Inflammatory macrophage treated with lipopolysaccharide for 1 hour (primary cell): ENCODE measurements at places on chromosomes 3 and 15.

DNA sequence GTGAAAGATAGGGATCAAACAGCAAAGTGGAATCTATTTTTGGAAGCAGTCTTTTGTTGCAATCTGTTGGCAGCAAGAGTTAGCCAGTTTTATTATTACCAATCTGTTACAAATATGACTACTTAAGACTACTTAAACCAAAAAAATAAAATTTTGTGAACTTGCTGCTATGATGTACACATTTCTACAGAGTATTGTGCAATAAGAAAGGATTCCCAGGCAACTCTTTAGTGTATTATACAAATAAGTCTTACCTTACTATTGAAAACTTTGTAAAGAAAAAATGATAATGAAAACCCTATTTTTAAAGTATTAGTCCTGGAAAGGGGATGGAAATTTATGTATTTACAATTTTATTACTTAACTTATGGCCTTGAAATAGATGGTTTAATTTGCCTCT, 44.7 kb downstream of the CADM2 start:
- DNase-seq: no peak

DNA sequence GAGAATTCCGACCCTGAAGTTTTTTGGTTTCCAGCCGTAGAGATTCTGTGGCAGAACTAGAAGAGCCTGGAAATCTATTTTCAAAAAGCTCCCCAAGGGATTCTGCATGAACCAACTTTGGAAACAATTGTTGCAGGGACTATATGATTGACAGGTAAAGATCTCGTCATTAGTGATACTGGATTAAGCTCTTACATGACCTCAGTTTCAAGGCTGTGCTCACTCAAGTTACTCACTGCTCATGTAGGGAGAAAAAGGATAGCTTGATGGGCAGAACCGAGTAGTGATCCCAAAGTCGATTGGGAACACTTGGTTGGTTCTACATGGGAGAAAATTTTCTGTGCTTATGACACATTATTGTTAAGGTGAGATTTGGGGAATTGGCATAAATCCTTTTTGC, 142.3 kb upstream of the RASGRP1 start:
- DNase-seq: no peak

GRCh38 chr3:99681512-99681911, 43.1 kb downstream of the COL8A1 start:
- DNase-seq: no peak

DNA sequence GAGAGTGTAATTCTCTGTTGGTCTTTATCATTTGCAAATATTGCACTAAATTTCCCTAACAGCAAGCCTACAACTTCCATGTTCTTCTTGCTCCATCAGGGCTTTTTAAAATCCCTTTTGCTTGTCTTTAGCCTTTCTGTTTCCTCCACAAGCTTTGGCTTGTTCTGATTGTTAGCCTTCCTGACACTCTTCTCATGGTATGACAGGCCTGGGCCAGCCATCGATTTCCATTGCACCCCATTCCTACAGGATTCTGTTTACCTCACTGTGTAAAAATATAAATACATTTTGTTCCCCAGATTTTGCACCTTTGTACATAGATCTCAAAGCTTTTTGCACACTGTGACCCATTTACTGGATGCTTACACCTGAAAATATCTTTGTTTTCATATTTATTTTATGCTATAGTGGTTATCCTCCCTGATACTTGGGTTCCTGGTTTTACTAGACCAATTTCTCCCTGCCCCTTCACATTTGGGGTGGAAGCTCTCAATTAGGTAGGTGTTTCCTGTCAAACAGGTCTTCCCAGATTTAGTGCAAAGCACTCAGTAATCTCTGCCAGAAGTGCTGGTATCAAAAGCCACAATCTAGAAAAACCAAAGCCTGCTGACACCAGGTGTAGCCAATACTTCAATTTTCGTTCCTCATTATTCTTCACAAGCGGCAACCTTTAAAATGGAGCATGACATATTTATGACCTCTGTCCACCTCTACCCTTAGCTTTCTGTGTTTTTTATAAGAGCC, 57.9 kb upstream of the PPP2R3A start:
- DNase-seq: no peak

DNA sequence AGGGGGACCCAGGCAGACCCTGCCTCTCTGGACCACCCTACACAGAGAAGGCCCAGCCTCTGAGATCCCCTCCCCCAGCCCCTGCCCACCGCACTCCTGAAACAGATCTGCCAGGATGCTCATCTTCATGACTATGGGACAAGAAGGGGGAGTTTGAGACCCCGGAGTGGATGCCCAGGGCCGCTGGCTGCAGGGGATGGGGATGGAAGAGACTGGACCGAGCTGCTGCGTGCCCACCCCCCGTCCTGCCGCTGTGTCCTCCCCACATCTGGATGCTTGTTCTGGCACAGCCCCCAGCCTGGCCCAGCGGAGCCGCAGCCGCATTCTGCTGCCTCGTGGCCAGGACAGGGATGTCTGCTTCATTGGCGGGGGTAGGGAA, 30.3 kb upstream of the SEMA3F start:
- DNase-seq: no peak

DNA sequence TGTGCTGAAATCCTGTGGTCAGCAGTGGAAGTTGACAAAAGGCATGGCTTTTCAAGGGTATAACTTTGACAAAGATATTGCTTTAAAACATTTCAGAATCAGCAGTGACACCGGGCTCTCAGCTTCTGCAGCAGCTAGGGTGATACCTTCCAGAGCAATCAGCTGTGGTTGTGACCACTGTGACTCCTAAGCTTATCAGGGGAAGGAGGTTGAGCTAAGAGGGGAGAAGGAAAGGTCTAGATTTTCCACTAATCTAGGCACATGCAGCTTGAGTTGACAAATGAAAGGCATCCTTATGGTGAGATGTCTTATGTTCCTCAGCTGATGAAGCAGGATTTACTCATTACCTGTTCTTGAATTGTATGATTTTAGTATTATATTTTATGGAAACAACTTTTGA, 16.3 kb upstream of the LRRFIP2 start:
- no peak for DNase-seq

DNA sequence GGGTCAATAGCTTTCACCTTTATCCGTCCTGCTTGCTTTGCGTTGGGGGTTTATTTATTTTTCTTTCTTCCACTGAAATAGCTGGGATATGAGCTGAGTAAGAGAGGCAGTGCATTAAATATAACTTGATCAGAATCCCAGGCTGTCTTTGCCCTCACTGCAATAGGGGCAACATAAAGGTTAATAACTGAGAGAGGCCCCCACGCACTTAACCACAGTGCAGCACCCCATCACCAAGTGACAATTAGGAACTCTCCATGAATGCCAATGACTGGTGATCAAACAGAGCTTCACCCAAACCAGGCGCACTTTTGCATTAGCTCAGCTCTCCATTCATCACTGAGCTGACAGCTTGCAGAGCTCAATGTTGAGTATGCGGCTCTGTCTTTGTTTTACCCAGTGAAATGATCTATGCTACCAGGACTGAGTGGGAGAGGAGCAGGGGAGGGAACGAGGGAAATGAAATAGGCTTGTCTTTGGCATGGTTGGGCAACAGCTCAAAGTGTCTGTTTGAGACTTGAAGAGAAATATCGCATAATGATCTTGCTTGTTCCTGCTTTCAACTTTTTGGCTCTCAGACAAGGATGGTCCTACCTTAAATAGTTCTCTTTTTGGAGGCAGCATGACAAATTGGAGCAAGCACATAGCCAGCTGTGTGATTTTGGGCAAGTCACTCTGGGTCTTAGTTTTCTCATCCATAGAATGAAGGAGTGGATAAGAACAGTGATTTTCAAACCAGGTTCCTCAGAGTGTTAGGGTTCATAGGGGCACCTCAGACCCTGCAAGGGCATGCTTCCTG, 14.5 kb upstream of the GLCE start:
- DNase-seq: peak; percentile 27

DNA sequence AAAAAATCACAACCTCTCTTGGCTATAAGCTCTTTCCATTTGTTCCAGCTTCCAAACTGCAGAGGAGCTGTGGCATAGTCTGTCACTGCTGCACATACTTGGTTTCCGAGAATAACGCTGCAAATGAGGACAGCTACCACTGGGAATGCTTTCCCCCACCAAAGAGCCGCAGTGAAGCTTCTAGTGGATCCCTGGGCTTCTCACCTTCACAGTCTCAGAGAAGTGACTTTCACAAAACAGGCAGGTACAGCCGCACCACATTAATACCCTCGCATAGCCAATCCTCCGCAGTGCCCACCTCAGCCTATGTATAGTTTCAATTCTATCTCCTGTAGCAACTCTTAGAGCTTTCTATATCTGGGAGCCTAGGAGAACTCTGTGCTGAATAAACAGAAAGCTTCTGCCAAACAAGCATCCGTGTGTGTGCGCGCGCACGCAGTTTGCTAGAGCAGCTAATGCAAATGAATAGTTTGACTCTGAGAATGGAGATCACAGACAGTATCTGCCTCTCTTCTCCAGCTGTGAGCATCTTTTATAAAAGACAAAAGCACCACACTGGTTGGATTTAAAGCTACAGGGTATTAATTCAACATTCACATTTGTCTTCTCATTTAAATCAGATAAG, 81.9 kb upstream of the PLXND1 start:
- DNase-seq: no peak

DNA sequence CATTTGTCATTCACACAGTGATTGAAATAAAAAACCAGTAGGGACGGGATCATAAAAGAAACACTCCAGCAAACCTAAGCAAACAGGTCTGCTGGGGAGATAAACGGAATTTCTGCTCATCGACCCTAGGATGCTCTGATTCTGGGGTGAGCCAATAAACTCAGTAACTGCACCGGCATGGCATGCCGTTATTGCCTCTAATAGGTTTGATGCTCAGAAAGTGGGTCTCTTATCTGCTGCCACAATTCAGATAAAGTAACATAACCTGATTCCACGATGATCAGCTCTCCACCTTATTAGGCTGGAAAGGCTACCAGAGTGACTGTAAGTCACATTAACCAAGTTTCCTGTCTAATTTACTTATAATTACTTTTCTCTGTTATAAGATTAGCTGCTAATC, 19.6 kb downstream of the DCLK3 start:
- no peak for DNase-seq
